ENCODE measurements at places on chromosomes 7 and 10. TPM values are rescaled to one million over a fixed set of nuclear protein-coding genes. Genes with fewer than 3 reads are reported as not detected.

Gene FAM180A
- total RNA-seq: 30.5 TPM

- no peak for DNase-seq
Measured at GRCh38 chr7:1385809-1386622, 73.3 kb downstream of the MICALL2 start.

Gene PDE6C
- not detected for total RNA-seq

GRCh38 chr10:95260397-95260881, 30.4 kb downstream of the PDLIM1 start:
- no peak for DNase-seq

DNA sequence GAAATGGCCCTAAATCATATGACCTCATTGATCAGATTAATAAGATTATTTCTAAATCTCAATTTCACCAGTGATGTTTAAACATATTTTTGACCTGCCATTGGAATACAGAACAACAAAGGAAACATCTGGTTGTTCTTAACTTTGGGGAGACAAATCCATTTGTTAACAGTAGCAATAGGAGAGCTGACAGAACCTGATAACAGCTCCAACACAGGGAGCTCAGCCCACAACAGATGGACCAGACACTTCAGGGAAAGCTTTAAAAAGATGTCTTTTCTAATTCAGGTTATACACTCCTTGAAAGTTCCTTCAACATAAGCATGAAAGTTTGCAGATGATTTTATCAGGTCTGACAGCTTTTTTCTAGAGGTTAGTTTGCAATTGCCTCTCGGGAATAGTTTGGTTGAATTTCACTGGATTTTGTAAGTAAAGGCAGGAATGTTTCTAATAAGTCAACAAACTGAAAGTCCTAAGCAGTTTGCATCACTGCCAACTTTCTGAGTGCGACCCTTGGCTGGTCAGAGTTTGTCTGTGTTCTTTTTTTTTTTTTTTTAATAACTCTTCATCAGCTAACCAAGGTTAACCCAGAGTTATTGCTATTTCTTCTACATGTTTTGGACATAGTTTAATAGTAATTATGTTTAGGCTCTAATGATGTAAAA, 6.5 kb upstream of the MET start:
- no peak for DNase-seq

DNA sequence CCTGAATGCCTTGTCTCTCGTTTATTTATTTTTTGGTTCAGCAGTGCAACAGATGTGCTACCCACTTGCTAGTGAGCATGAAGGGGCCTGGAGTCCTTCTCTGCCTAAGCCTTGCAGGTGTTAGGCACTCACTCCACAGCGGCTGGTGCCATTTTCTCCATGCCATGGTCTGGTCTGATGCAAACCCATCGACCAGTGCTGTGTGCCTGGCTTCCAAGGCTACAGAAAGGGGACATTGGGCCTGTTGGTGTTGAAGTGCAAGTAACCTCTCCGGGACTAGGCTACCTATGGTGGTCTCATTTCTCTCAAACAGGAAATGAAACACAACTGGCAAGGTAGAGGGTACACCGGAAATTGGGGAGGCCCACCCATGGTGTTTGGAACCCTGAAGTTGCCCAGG, 198.1 kb downstream of the ADARB2 start:
- DNase-seq: no peak

DNA sequence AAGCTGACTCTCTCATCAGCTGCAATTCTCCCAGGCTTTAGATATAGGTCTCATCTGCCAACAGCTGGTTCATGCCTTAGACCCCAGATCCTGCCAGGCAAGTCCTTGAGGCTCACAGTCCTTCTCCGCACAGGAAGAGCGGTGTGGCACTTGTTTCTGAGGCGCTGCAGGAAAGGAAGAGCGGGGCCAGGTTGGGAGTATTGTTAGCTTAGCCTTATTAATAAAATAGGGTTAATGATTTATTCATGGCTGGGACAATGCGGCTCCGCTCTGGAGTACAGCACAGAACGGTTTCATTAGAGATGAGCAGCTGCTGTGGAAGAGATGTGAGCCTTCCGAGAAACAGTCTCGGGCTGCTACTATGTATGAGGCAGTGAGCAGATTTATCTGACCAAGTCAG, 78.1 kb downstream of the FZD1 start:
- no peak for DNase-seq

GRCh38 chr7:69599286-69599954, 1.1 kb downstream of the AUTS2 start:
- no peak for DNase-seq

DNA sequence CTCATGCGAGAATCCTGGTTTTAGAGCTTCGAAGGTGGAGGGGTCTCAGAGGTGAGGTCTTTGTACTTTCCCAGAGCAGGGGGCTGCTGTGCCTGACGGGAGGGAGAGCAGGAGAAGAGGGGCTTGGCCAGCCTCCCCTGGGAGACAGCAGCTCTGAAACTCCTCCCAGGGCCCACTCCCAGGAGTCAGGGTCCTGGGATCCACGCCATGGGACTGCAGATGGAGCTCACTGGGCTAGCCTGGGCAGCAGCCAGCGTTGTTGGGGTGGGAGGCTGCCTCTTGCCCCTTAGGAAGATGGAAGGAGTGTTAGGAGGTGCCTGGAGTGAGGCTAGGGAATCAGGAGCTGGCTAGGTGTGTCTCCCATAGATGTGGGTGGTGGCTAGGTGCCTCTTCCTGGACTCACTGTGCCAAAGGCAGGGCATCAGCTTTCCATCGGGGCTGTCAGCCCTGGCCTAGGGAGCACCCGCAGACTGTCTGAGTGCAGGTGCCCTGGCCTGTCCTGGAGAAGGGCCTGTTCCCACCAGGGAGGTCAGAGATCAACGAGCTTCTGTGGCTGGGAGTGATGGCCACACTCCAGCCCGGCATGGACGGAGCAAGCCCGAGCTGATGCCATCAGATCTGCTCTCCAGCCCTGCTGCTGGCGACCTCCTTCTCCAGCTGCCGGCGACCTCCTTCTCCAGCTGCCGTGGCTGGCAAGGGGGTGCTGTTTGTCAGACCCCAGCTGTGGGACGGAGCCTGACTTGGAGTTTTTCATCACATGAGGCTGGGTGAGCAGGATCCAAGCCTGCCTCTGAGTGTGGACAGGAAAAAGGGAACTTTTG, 111.3 kb downstream of the PTPN20 start:
- DNase-seq: no peak

- no peak for DNase-seq
Measured at GRCh38 chr10:19816411-19817230, at the start of gene PLXDC2. PLXDC2 (plus strand) TSS chr10:19816432.

GRCh38 chr7:108810756-108811385, 241.2 kb downstream of the DNAJB9 start:
- DNase-seq: no peak

- DNase-seq: peak; percentile 22
Measured at GRCh38 chr7:27129729-27130539, 623 bp downstream of the HOXA4 start.

Gene TRIM74
- not detected for total RNA-seq

- DNase-seq: no peak
Measured at GRCh38 chr7:97015756-97016380, 8.8 kb downstream of the DLX5 start.

DNA sequence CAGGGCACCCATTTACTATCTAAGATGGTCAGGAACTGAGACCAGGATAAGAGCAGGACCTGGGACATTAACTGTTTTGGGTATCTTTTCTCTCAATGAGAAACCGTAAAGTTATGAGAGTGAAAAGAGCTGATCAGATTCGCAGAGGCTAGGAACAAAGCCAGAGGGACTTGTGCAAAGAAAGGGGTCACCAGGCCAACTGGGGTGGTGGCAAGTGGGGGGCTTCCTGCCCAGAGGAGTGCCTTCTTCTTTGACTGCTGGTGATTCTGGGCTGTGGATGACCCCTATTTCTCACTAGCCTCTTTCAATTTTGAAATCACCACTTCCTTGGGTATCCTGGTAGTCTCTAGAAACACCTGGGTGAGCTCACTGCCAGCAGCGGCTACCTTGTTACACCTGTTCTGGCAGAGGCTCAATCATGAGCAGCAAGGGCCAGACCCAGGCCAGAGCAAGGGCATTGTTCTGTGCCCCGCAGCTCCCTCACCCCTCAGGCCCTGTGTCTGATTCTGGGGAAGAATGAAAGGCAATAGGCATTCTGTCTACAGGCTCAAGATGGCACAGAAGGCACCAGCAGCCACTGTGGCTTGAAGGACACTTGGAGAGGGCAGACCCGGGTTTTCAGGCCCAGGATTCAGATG, 999 bp downstream of the SFTPD start:
- DNase-seq: no peak

DNA sequence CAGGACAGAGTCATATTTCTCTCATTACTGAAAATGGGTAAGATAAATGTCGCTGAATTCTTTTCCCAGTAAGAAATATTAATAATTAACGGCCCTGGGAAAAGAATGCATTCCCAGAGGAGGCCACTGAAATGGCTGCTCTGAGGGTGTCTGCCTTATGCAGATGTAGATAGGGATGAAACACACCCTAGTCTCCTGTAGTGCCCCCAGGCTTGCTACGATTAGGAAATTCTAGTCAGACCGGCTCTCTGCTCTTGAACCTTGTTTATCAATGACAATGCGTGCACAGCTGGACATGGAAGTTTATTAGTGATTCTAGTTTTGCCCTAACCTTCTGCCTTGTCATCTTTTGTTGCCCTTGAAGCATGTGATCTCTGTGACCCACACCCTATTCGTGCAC, 291.1 kb downstream of the ZNF248 start:
- no peak for DNase-seq

DNA sequence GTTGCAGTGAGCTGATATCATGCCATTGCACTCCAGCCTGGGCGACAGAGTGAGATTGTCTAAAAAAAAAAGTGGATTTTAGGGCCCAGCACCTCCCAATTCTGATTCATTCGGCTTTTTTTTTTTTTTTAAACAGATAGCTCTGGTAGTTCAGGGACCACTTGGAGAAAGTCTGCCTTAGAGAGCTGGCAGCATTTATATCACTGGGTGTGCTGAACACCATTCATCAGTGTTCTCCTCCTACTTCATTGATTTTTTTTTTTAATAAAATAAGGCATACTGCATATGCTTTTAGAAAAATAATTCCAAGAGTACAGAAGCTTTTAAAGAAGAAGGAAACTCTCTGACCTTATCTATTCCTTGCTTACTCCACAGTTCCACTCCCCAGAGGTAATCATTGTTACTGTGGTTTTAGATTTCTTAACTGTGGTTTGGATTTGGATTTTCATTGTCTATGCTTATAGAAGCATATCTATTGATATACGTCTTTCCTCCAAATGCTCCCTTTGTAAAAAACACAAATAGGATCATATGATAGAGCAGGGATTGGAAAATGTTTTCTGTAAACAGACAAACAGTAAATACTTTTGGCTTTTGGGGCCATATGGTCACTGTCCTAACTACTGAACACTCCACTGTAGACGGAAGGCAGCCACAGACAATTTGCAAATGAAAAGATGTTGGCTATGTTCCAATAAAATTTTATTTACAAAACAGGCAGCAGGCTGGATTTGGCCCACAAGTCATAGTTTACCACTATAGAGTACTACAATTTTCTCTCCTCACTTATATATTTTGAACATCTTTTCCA, 21.1 kb upstream of the SAR1A start:
- DNase-seq: no peak

Gene SEPTIN7
- 195 TPM for total RNA-seq

- no peak for DNase-seq
Measured at GRCh38 chr10:75233444-75234016, 2.2 kb downstream of the COMTD1 start.

- DNase-seq: no peak
Measured at GRCh38 chr7:40884241-40884640, 749.4 kb downstream of the SUGCT start.

DNA sequence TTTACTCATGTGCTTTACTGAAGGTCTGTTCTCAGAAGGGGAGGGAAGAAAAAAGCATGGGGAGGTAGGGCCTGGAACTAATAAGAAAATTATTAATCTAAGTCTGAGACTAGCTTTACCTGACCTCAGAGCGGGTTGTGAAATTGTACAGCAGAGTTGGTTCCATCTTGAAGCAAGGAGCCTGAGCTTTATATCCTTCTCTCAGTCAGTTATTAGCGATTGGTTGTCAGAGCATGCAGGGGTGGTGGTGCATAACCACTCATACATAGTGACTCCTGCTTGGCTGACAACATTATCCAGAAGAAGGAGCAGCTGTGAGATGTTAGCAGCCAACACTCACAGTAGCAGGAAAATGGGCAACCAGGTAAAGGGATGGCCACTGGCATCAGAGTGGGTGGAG, 976.3 kb upstream of the LRRTM3 start:
- DNase-seq: no peak

DNA sequence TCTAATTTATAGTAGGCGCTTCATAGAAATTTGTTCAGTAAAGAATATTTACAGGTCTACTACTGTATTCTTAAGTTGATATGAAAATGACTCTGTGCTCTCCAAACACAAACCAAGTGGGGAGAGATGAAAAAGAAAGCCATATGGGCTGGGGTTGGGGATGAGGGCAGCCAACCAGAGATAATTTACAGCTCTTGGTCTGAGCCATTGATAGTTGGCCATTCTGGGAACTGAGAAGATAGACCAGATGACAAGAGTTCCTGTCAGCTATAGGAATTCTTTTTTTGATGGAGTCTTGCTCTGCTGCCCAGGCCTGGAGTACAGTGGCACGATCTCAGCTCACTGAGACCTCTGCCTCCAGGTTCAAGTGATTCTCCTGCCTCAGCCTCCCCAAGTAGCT, 57.4 kb downstream of the LAMB4 start:
- DNase-seq: no peak

DNA sequence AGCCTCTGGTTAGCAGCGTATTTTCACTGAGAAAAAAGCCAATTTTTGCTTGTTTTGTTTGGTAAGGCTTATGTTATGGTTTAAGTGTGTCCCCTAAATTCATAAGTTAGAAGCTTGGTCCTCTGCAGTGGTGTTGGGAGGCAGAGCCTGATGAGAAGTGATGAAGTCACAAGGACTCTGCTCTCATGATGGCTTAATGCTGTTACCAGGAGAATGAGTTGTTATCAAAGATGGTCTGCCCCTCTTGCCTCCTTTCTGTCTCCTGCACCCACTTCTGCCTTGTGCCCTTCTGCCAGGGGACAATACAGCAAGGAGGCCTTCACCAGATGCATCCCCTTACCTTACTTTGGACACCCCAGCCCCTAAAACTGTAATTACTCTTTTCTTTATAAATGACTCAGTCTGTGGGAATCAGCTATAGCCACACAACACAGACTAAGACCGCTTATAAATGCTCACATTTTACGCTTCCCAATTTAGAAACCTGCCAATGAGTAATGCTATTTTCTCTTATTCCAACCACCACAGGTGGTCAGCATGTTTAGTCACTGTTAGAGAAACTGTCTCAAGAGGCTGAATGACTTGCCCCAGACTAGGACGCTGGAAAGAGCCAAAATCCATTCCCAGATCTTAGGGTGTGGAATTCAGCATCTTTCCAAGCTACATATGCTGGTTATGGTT, 6.1 kb upstream of the PKD1L1 start:
- no peak for DNase-seq

Gene AHR
- 157 TPM for total RNA-seq

DNA sequence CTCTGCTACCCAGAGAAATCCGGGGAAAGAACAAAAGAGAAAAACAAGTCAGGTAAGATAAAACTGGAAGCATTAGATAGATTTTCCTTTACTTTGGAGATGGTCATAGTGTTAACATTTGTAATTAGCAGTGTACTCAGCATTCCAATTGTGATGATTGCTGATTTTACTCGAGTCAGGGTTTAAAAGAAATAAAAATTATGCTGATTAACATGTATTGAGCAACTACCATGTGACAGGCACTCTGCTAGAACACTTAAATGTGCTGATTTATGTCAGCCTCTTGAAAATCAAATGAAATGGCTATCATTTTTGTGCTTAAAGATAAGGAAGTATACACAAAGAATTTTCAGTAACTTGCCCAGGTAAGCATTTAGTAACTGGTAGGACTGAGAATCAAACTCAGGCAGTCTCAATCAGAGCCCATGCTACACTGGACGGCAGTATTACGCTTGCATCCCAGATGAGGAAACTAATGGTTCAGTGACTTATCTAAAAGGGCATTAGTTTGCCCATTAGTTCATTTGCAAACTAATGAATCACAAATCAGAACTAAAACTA, 735.1 kb upstream of the SORCS1 start:
- DNase-seq: no peak

All from omental fat pad (tissue), 4 donors.